ENCODE measurements at places on chromosomes 16 and 17. TPM values are rescaled to one million over a fixed set of nuclear protein-coding genes. Genes with fewer than 3 reads are reported as not detected.

Gene OTOP3
- total RNA-seq = not detected

Gene CSH2
- total RNA-seq = not detected

- no peak for DNase-seq
Measured at GRCh38 chr16:26976873-26977272, 89.9 kb upstream of the C16orf82 start.

Gene KPNA2
- 311 TPM for total RNA-seq

DNA sequence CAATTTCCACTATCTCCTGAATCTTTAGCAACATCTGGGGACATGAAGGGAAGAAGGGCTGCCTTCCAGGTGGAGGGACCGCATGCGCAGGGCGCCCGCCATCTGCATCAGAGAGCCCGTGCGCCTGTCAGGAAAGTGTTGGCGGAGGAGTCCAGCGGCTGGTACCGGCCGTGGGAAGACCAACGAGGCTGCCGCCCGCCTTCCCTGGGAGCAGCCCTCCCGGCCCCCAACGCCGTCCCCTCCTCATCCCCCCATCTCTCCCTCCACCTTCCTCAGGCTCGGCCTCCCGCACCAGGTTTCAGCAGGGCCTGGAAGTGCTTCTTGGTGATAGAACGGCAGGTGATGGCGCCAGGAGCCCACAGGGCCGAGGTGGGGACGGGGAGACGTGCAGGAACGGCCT, 8.8 kb downstream of the CLCN7 start:
- DNase-seq = no peak

DNA sequence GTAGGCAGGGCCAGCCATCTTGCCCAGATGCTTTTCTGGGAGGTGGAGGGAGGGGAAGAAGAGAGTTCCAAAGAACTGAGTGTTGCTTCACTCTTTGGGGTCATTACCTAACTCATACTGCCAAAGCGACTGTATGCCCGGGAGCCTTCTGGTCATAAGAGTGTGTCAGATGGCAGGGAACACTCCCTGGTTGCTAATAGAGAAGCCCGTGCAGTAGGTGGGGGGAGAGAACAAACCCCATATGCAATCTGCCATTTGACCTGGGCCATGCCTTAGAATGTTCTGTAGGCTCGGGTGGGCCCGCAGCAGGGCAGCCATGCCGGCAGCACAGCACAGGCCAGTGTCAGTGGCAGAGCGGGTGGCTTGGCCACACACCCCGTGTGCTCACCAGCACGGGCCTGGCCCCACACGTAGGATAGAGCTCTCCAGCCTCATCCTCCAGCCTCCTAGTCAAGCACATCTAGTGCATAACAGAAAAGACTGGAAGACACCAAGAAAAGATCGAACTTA, 120.5 kb downstream of the SOCS1 start:
- DNase-seq = no peak

GRCh38 chr16:75231570-75231969, 12.8 kb downstream of the CTRB1 start:
- DNase-seq = no peak

DNA sequence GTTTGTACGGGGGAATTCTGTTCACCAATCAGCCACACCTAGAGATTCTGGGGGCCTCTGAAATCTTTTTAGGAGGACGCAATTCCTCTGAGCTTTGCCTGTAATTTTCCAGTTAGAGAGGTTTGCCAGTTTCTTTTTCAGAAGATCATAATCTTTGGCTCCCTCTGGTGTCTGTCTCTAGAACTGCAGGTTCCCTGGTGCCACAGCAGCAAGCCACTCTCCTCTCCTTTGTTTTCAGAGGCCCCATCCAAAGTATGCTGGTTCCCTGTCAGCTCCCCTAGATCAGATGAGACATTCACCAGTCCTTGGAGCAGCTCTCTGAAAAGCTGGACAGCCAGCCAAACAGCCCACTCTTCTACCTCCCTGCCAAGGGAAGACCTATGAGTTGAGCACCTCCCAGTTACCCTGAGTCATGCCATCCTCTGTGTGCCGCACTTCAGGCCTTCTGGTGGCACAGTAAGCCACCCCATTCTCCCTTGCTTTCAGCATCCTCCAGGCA, 36.1 kb downstream of the RNF112 start:
- peak; percentile 86 for DNase-seq

GRCh38 chr16:30698139-30698815, 694 bp upstream of the SRCAP start:
- peak; percentile 96 for DNase-seq

DNA sequence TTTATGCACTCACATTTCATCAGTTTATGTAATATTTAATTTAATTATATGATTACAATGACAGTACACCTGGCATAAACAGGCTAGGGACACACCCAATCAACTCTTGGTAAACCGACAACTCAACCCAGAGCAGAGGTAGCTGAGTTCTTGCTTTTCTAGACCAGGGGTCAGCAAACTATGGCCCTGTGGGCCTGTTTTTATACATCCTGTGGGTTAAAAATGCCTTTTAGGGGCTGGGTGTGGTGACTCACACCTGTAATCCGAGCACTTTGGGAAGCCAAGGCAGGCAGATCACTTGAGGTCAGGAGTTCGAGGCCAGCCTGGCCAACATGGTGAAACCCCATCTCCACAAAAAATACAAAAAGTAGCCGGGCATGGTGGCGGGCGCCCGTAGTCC, 99.2 kb upstream of the TMEM97 start:
- DNase-seq = no peak

- no peak for DNase-seq
Measured at GRCh38 chr16:86631444-86631843, 53.1 kb downstream of the FOXL1 start.

DNA sequence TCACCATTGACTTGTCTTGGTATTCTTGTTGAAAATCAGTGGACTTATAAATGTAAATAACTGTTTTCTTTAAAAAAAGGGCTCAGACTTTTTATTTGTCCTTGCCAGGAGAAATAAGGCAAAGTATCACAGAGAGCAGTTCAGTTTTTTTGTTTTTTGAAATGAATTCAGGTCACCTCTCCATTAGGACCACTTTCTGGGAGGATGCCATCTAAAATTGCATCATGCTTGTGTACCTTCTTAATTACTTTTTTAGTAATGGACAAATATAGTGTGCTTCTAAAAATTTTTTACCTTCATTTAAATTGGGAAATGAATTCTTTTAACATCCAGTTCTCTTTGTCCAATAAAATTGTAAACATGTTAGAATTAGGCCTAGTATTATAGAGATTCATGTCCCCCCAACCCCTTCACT, 210.0 kb downstream of the BCAS3 start:
- DNase-seq = no peak

Gene OR2C1
- not detected for total RNA-seq

Gene KCNJ16
- not detected for total RNA-seq

Gene PIGL
- 28.6 TPM for total RNA-seq

DNA sequence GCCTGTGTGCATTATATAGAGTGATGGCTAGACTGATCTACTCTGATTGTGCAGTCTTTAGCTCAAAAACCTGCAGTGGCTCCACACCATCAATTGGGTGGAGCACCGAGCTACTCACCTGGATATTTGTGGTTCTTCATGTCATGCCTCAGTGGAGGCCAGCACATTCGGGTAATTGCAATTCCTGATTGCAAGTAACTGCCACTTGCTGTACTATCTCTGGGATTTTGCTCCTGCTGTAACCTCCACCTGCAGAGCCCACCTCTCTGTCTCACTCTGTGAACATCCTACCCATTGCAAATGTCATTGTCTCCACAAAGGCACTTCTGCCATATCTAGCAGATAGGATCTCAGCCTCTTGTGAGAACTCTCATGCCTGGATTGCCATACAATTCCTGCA, 1.7 kb upstream of the CCL1 start:
- DNase-seq = no peak

Gene TP53TG3
- not detected for total RNA-seq

DNA sequence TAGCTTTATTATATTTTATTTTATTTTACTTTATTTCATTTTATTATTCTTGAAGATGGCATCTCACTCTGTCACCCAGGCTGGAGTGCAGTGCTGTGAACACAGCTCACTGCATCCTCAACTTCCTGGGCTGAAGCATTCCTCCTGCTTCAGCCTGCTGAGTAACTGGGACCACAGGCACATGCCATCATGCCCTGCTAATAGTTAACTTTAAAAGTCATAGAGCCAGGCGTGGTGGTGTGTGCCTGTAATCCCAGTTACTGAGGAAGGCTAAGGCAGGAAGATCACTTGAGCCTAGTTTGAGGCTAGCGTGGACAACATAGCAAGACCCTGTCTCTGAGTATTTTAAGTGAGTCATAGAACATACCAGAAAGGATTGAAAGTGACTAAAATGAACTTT, 38.7 kb downstream of the ESRP2 start:
- DNase-seq = no peak

GRCh38 chr16:53755026-53755910, 51.3 kb downstream of the FTO start:
- no peak for DNase-seq

- DNase-seq = no peak
Measured at GRCh38 chr17:82678265-82678891, 20.1 kb downstream of the RAB40B start.

Gene ZMYND15
- total RNA-seq = not detected

DNA sequence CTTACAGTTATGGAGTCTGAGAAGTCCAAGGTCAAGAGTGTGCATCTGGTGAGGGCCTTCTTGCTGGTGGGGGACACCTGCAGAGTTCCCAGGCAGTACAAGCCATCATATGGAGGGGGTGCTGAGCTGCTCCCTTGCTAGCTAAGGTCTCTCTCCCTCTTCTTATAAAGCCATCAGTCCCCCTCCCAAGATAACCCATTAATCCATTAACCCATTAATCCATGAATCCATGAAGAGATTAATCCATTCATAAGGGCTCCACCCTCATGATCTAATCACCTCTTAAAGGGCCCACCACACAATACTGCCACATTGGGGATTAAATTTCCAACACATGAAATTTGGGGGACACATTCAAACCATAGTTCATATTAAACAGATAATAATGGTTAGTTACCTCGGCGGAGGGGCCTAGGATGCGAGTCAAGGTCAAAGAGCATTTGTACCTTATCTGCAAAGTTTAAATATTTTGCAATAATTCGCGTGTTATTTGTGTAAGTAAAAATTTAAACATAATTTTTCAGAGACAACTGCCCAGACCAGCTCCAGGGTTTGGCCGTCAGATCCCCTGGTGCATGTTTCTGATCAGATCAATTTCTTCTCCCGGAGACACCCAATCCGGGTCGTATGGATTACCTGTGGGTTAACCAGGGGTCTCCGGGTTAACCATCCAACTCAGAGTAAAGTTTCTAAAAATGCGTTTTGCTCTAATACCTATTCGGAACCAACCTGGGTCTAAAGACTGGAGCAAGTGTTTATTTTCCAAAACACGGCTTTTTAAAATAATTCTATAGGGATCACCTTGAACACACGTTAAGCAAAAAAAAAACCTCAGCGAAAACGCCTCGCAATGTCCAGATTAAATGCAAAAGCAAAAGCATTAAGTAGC, 740 bp upstream of the POLR3E start:
- DNase-seq = peak; percentile 32

- peak; percentile 95 for DNase-seq
Measured at GRCh38 chr17:28807925-28808634, 34.5 kb downstream of the FAM222B start.

GRCh38 chr16:14307527-14308367, 236.6 kb downstream of the MRTFB start:
- no peak for DNase-seq

DNA sequence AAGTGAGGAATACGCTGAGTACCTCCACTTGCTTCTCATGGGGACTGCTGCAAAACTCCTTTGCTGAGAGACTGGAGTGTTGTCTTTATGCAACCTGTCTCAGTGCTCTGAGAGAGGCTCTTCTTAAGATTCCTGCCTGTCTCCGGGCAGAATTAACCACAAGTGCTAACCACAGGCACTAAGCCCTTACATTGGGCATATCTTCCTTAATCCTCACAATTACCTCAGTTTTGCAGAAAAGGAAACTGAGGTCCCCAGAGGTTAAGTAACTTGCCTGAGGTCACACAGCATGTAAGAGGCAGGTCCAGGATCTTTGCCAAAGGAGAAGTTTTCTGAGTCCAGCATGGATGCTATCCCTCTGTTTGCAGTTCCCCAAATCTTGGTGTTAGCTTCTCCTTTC, 86.0 kb downstream of the GP2 start:
- no peak for DNase-seq

Gene IGFBP4
- total RNA-seq = 618 TPM

- peak; percentile 68 for DNase-seq
Measured at GRCh38 chr16:69123910-69124309, 8.5 kb downstream of the CHTF8 start.

- DNase-seq = no peak
Measured at GRCh38 chr16:68792465-68793324, 50.6 kb upstream of the TANGO6 start.

GRCh38 chr16:85903559-85903958, 4.6 kb downstream of the IRF8 start:
- no peak for DNase-seq

DNA sequence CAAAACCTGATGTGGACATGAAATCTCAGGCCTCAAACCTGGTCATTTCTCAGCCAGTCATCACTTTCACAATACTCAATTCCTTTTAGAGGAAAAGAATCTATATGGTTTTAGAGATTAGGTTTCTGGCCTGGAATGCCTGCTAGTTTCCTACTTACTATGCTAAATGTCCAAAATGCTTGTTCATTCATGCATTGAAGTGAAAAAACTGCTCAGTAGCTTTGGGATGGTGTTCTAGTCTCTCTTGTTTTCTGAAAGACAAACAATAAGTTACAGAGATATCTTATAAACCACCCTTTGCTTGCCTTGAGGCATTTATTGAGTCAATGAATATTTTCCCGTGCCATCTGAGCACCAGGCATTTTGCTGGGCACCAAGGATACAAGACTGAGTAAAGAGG, 1146.5 kb upstream of the GOT2 start:
- DNase-seq = no peak

GRCh38 chr17:50101346-50102163, 6.4 kb downstream of the PDK2 start:
- no peak for DNase-seq

- no peak for DNase-seq
Measured at GRCh38 chr17:330993-331701, 21.5 kb downstream of the RPH3AL start.

DNA sequence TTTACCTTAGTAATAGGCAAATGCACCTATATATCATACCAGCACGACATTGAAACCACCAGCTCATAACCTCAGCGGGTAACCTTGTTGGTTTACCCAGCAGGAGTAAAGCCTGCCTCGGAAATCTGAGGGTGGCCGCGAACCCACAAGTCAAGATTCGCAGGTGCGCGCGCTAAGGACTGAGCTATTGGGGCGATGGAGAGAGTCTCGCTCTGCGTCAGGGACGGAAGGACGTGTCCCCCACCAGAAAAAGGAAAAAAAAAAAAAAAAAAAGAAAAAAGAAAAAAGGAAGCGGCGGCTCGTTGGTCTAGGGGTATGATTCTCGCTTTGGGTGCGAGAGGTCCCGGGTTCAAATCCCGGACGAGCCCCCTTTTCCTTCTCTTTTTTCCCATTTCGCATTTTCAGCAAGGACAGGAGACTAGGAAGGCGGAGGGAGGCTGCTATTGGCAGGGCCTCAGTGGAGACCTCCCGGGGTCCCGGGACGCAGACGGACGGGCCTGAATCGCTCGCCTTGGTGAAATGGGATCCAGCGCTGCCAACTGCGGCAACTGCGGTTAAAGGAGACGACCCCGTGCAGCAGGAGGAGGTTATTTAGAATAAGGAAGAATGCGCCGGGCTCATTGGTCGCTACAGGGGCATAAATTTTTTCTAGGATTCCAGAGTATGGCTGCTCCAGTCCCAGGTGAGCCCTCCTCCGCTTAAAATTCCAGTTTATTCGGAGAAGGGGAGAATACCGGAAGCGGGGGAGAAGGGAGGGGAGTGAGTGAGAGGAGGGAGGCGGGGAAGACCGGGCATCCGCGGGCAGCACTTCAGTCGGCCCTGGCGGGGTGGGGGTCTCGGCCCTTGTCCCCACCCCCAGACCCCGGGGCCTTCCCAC, at the start of gene OR1F1:
TSS of gene OR1F1 (plus strand) at position 407 of the 877 bp plus-strand sequence.
- DNase-seq = no peak

Gene TRIM16
- total RNA-seq = 45.5 TPM

- DNase-seq = no peak
Measured at GRCh38 chr17:81025741-81026129, 9.2 kb upstream of the BAIAP2 start.
